Activated CD4-positive, alpha-beta T cell treated with anti-CD3 and anti-CD28 coated beads, Interleukin-2, amount 50 U/mL, for 48 hours (primary cell): ENCODE measurements at places on chromosomes 2 and 18.

GRCh38 chr18:61982475-61982874, 89.7 kb upstream of the RNF152 start:
- DNase-seq = no peak

DNA sequence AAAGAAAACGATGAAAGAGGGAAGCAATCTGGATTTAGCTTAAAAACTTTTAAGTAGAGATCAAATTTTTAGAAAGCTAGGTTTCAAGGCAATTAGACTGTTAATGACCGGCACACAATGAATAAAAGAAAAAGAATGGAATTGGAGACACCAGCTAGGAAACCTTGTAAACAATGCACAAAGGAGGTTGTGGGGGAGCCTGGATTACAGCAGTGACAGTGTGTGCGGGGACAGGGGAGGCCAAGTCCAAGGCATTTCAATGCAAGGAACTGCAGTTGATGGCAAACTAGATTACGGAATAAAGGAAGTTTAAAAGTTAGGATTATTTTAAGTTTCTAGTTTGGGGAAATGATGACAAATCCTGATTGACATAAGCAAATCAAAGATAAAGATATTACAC, 74.5 kb downstream of the DTNB start:
- DNase-seq = no peak

GRCh38 chr2:171319164-171319810, 114.5 kb downstream of the METTL8 start:
- peak; percentile 54 for DNase-seq

GRCh38 chr2:75870133-75870532, 159.4 kb upstream of the GCFC2 start:
- DNase-seq = no peak

- no peak for DNase-seq
Observed at GRCh38 chr2:172749388-172749787, 13.7 kb downstream of the RAPGEF4 start.

- peak; percentile 75 for DNase-seq
Observed at GRCh38 chr2:232444409-232445148, 11.4 kb upstream of the ALPI start.

DNA sequence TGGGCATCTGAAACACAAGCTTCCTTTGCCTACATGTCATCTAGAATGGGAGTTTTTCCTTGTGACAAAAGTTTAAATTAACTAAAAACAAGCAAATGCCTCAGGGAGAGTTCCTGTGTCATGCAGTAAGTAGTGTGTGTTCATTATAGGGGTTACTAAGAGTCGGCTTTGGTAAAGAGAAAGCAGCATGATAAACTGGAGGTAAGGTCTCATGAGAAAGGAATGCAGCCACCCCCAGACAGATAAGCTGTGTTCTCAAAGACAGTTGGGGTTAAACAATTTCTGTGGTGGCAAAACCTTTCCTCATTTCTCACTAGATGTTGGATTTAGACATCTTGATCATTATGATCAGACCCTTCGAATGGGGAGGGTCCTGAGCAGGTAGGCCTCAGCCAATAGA, 129.7 kb downstream of the MAP4K4 start:
- DNase-seq = no peak

- DNase-seq = no peak
Observed at GRCh38 chr2:1588978-1589621, 155.2 kb downstream of the PXDN start.

GRCh38 chr2:133788386-133788785, 220.1 kb upstream of the NCKAP5 start:
- DNase-seq = no peak

- DNase-seq = no peak
Observed at GRCh38 chr18:48843596-48843995, 107.2 kb downstream of the SMAD7 start.

DNA sequence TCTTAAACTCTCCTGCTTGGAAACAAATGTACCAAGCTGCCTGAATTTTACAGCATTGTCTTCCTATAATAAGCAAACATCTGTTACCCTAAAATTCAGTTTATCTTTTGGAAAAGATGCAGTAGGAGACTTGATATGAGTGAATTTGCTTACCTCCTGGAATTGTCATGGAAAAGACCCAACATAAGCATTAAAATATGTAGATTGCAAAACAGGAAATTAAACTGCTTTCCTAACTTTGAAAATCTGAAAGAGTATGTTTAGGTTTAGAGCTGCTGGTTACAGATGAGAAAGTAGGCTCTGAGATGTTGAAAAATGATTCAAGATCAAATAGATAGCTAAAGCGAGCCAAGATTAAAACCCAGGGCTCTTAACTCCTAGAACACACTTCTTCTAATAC, 316.5 kb downstream of the SOX11 start:
- DNase-seq = no peak

GRCh38 chr2:235212501-235213158, 260.8 kb downstream of the SH3BP4 start:
- no peak for DNase-seq

DNA sequence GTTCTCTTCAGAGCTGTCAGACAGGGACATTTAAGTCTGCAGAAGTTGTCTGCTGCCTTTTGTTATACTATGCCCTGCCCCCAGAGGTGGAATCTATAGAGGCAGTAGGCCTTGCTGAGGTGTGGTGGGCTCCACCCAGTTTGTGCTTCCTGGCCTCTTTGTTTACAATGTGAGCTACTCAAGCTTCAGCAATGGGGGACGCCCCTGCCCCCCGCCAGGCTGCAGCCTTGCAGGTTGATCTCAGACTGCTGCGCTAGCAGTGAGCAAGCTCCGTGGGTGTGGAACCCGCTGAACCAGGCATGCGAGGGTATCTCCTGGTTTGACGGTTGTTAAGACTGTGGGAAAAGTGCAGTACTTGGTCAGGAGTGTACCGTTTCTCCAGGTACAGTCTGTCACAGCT, 24.0 kb upstream of the PAIP2B start:
- DNase-seq = no peak

GRCh38 chr2:129891341-129892320, 87.8 kb upstream of the RAB6C start:
- no peak for DNase-seq

DNA sequence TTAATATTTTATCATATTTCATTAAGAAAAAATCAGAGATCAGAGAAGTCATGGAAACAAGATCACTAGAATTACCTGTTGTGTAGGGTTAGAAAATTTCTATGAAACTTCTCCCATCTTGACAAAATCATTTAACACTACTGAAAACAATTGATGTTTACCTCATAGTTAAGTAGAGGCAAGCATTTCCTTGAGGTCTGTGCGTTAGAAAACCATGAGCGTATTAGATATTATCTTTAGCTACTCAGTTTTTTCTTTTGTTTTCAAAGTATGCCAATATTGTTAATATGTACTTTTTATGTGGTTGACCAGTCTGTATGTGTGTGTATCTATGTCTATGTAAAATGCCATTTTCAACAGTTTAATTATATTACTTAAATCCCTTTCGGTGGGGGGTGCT, 335.7 kb downstream of the PARD3B start:
- DNase-seq = no peak
